ENCODE measurements at places on chromosomes 3 and 15. TPM values are rescaled to one million over a fixed set of nuclear protein-coding genes. Genes with fewer than 3 reads are reported as not detected.

Gene CPB1
- total RNA-seq: 4.4 TPM

Gene TTLL13
- 0.39 TPM for total RNA-seq

Gene CCNB2
- total RNA-seq: 67.6 TPM

Gene PTH1R
- total RNA-seq: not detected

Gene COLQ
- 0.64 TPM for total RNA-seq

Gene PTX3
- total RNA-seq: 2.1 TPM

Gene TMEM108
- total RNA-seq: 0.41 TPM

Gene SLC9C1
- total RNA-seq: not detected

Gene NRROS
- 8.8 TPM for total RNA-seq

Gene RTP1
- total RNA-seq: not detected

Gene FBXO40
- total RNA-seq: not detected

Gene NR2E3
- 0.98 TPM for total RNA-seq

Gene BBX
- total RNA-seq: 28.5 TPM

Gene ZNF639
- 56.1 TPM for total RNA-seq

Gene CATSPER2
- 3.5 TPM for total RNA-seq

Gene SUSD5
- 16.3 TPM for total RNA-seq

Gene GALNT15
- 0.10 TPM for total RNA-seq

Gene UTS2B
- 0.26 TPM for total RNA-seq

Gene STAB1
- total RNA-seq: 0.39 TPM

Gene ANKRD34C
- total RNA-seq: not detected

Gene GDPGP1
- 22.8 TPM for total RNA-seq

Gene TUSC7
- not detected for total RNA-seq

Gene CISH
- total RNA-seq: 0.57 TPM

Gene ARHGEF3
- total RNA-seq: 19.8 TPM

Gene KNG1
- total RNA-seq: 0.23 TPM

Gene TRANK1
- total RNA-seq: 3.2 TPM

Gene SLC38A3
- 6.0 TPM for total RNA-seq

Gene GOLGA8H
- total RNA-seq: 1.5 TPM

Gene CCRL2
- not detected for total RNA-seq

Gene RTP4
- 2.5 TPM for total RNA-seq

Gene RRP9
- total RNA-seq: 54.5 TPM

Gene MUC13
- 0.13 TPM for total RNA-seq

Gene POLQ
- total RNA-seq: 11.9 TPM

Gene GOLGA6A
- 0.05 TPM for total RNA-seq

Gene ACP3
- total RNA-seq: not detected

Gene FRMD5
- total RNA-seq: 18.3 TPM

Gene DGKG
- 0.46 TPM for total RNA-seq

Gene ANKUB1
- total RNA-seq: not detected

Gene HHLA2
- total RNA-seq: not detected

Gene GRIP2
- total RNA-seq: 6.5 TPM

Gene CYP11A1
- total RNA-seq: 0.57 TPM

Gene MST1
- 14.0 TPM for total RNA-seq

Gene CCDC39
- not detected for total RNA-seq

Gene PLCB2
- 1.7 TPM for total RNA-seq

Gene SACM1L
- total RNA-seq: 31.6 TPM

Gene ROPN1B
- total RNA-seq: 0.26 TPM

Gene RPN1
- total RNA-seq: 320 TPM

Gene GABRR3
- total RNA-seq: not detected

Gene GOLGA8K
- total RNA-seq: 1.5 TPM

Gene SEMA4B
- total RNA-seq: 600 TPM

Gene SI
- not detected for total RNA-seq

Gene PROK2
- not detected for total RNA-seq

Gene MORC1
- total RNA-seq: not detected

Gene GRAMD2A
- 1.3 TPM for total RNA-seq

Gene GOLGA6B
- not detected for total RNA-seq

All from Panc1 (cell line).